ENCODE measurements at places on chromosomes 7 and 10.

DNA sequence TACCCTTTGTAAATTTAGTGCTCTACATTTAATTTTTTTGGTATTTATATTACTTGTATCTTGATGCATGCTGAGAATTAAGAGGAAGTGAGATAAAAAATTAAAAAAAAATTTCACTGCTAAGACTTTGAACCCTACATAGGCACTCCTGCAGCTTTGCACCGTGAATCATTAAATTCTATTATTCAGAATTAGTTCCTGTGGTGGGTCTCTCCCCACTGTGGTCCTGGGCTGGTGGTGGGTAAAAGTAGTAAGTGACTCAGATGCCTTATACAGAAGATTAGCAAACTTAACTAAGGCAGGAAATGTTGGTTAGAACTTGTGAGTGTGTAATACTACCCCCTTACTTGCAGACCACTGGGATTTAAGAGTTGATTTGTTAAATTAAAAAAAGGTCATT lies 72.6 kb downstream of the AP3M1 start:
- DNase-seq: no peak

- no peak for DNase-seq
Observed at GRCh38 chr10:98858525-98858924, 377.1 kb downstream of the HPSE2 start.

GRCh38 chr7:97845622-97846203 lies 26.5 kb downstream of the ASNS start:
- DNase-seq: no peak

GRCh38 chr7:140667476-140667875 lies 5.3 kb upstream of the ADCK2 start:
- DNase-seq: no peak

DNA sequence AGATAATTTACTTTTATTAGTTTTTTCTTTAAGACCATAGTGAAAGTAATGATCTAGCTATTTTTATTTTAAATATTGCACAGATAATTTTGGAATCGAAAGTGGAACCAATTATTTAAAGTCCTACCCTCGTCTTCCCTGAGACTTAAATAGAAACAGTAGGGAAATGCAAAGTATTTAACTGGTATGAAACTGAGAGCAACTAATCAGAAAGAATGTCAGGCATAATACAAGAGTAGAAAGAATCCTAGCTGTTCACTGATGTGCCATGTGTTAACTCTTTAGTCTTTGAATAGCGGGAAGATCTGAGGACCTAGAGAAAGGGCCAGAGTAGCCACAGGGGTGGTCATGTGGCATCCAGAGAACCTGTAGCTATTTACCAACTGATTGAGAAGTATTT lies 630.0 kb downstream of the NRG3 start:
- no peak for DNase-seq

GRCh38 chr10:116216676-116217075 lies 56.3 kb downstream of the GFRA1 start:
- no peak for DNase-seq

- DNase-seq: no peak
Observed at GRCh38 chr10:58189269-58189668, 78.4 kb downstream of the IPMK start.

DNA sequence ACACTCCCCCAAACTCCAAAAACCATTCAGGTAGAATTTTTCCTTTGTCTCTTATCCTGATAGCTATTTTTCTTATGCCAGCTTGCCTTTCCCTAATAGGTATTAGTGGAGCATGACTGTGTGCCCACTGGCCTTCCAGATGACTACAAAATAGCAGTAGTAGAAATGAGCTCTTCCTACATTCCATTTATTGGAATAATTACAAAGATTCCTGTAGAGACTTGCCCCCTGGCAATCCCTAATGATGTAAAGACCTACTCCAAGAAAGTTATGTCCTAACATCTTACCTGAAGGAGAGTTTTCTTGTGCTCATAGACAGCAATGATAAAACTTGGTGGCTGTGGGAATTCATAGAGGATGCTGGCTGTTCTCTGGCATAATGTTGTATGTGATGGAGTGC lies 501.8 kb downstream of the GATA3 start:
- DNase-seq: no peak

- no peak for DNase-seq
Observed at GRCh38 chr7:24793982-24794648, 36.9 kb upstream of the GSDME start.

DNA sequence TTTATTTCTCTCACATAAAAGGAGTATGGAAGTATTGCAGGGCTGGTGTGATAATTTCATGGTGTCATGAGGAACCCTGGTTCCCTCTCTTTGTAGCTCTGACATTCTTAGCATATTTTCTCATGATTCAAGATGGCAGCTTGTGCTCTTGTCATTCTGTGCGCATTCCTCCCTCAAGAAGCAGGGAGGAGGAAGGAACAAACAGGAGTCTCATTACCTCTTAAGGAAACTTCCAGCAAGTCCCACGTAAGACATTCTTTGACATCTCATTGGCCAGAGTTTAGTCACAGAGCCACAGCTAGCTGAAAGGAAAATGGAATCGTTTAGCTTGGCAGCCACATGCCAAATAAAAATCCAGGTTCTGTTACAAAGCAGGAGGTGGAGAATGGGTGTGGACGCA lies 546.8 kb downstream of the LRMDA start:
- DNase-seq: no peak

GRCh38 chr10:99521765-99522469 lies 10.8 kb upstream of the NKX2-3 start:
- DNase-seq: no peak

DNA sequence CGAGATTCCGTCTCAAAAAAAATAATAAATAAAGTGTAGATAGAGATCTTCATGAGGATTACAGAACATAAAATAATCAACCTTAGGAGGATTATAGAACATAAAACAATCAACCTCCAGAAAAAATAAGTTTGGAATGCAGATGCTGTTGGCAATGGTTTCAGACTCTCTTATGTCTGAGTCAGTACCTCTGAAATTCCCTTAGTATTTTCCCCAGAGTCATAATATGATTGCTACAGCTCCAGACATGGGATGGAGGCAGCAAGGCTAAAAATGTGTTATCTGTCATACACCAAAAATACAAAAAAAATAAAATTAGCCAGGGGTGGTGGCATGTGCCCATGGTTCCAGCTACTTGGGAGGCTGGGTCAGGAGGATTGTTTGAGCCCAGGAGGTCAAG lies 22.2 kb downstream of the CADPS2 start:
- DNase-seq: no peak

DNA sequence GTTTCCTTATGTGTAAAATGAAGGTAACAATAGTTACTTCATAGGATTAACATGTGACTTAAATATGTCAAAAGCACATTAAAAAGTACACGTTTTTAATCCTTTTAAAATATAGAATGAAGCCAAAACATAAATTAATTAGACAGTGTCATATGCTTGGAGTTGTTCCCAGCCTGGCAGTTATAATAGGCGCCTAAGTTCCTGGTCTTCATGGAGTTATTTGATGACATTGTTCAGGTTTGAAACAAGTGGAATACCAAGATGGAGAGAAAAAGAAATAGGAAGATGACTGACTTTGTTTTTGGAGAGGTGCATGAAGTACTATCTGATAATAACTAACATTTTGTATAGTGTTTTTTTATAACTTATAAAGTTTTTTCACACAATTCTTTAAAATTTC lies 67.3 kb downstream of the ZNRF2 start:
- no peak for DNase-seq

DNA sequence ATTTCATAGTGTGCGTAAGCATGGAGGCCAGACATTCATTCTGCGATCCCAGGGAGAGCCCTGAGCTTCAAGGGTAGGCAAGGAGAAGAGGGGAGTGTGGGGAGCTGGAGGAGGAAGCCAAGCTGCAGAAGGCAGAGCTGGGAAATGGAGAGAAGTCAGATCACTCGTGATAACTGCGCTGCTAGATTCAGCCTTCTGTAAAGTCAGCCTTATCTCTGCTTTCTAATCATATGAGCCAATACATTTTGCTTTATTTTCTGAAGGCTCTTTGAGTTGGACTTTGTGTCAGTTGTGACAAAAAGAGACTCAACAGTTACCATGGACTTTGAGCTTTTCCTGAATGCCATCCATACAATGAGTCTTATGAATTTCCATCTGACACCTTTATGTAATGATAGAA lies 61.7 kb upstream of the CREB5 start:
- DNase-seq: no peak

GRCh38 chr7:1757601-1758000 lies 87.5 kb downstream of the ELFN1 start:
- DNase-seq: no peak

DNA sequence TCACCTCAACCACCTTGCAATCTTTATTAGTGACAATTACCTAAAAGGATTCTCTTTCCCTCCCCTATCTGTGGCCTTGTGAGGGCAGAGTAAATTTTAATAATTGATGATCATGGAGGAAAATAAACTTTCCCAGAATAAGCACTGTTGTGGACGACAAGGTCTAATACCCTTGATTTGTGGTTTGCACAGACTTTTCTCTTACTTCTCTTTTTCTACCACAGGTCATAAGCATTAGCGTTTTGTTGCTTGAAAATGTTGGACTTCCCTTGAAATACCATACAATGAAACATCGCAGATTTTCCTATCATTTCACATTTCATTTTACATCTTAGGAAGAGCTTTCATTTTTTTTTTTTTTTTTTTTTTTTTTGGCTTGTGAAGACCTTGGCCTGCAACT lies 188.1 kb upstream of the TMEM72 start:
- peak; percentile 6 for DNase-seq

- DNase-seq: no peak
Observed at GRCh38 chr7:30351286-30351685, 66.9 kb downstream of the ZNRF2 start.
